ENCODE measurements at places on chromosomes 2 and 18.
A peak's percentile ranks its signal among the peaks of the same experiment; 100 is the strongest.

DNA sequence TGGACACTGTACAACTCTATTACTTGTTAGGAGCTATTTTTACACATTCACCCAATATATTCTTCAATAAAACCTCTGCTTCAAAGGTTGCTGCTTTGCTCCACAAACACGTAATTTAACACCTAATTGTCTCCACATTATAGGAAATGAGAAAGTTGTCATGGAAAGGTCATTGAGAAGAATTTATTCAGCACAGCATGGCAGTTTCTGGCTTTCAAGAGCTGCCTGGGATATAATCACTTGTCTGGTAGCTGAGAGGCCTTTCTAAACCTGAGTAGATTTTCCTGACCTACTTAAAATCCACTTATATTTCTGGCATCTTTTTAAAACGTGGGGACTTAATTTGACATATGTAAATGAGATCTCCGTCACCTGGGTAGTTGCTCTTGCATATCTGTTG is 216.1 kb downstream of the ZNF804A start:
- DNase-seq: no peak

- peak; percentile 80 for DNase-seq
Measured at GRCh38 chr2:557635-558301, 119.4 kb downstream of the TMEM18 start.

DNA sequence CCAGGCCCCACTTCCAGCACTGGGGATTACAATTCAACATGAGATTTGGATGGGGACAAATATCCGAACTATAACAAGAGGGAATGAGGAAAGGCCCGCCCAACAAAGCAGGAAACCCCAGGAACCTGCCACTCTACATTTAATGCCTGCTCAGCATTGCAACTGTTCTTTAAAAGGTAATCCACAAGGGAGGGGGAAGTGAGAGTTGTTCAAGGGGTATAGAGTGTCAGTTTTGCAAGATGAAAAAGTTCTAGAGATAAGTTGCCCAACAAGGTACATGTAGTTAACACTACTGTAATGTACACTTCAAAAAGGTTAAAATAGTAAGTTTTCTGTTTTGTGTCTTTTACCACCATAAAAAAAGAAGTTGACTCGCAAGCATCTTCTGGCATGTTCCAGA is 137.6 kb downstream of the MBD2 start:
- no peak for DNase-seq

DNA sequence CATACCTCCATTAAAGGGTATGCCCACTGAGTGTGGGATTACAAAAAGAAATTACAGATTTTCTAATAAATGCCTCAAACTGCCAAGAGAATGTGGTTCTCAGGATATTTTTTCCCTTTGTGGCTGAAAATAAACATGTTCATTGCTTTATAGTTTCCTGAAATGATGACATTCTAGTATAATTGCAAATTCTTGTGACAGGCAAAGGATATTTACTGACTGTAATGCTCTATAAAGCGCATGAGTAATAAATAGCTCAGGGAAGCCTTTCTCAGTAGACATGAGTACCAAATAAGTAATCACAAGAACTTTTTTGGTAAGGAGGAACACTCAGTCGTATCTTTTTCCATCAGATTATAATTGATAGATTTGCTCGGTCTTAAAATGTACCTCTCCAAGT is 72.3 kb downstream of the FTCDNL1 start:
- DNase-seq: no peak
